Retina (tissue), 1 donor: ENCODE measurements at places on chromosomes 1 and 21.

DNA sequence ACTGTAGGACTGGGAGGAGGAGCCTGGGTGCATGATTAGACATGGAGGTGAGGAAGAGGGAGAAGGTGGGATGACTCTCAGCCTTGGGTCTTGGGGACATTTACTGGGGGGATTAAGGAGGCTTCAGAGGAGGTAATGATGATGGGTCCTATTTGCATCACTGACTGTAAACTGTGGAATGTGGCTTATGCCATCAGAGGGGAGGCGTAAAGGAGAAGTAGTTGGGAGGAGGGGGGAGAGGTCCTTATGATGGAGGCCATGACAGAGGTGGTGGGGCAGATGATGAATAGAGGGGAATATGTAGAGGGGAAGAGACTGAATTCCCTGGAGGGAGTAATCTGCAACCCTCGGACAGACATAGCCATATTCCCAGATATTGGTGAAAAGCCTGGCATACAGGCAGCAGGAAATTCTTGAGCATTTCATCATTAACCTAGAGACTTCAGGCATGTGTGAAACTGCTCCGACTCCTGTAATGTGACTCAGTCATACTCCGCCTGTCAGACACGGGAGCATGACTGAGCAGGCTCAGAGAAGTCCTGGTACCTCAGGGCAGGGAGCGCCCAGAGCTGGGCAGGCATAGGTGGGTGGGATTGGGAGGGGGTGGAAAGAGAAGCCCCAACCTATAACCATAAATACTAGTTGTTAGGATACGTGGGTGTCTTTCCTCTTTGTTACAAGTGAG, 8.0 kb upstream of the LCE5A start:
- DNase-seq = no peak

GRCh38 chr21:16572032-16572431, 842.2 kb downstream of the USP25 start:
- DNase-seq = no peak

DNA sequence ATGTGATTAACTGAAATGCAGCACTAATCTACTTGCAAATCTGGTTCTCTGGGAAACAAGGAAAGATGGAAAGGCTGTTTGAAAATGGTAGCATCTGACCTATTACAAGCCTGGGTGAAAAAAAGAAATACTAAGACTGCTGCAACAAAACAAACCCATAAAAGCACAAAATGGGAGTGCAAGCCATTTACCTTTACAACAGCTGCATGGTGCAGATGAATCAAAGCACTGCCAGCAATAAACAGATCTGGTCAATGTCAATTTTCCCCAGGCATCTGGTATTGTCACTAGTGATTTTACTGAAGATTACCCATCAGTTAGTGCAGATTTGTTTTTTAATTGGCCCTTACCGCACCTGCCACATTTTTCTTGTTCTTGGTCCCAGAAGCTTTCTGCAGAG, 1341.7 kb downstream of the PLA2G4A start:
- peak; percentile 16 for DNase-seq

- peak; percentile 19 for DNase-seq
Measured at GRCh38 chr1:182841368-182841988, 2.3 kb downstream of the DHX9 start.

DNA sequence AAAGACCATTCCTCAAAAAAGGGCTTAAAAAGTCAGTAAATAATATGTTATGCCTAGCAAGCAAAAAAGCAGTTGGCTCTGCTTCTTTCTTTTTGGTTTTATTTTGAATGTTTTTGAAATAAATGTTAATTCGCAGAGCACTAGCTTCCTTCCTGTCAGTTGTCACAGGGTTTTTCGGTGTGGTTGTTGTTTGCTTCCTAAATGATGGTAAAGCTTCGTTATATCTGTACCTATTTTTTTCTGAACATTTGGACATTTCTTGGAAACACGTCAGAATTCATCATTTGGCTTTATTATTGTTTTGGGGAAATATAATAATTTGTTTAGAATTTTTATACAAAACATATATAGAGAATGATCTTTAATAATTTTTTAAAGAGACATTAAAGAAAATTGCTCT, 351.9 kb upstream of the SGIP1 start:
- no peak for DNase-seq

DNA sequence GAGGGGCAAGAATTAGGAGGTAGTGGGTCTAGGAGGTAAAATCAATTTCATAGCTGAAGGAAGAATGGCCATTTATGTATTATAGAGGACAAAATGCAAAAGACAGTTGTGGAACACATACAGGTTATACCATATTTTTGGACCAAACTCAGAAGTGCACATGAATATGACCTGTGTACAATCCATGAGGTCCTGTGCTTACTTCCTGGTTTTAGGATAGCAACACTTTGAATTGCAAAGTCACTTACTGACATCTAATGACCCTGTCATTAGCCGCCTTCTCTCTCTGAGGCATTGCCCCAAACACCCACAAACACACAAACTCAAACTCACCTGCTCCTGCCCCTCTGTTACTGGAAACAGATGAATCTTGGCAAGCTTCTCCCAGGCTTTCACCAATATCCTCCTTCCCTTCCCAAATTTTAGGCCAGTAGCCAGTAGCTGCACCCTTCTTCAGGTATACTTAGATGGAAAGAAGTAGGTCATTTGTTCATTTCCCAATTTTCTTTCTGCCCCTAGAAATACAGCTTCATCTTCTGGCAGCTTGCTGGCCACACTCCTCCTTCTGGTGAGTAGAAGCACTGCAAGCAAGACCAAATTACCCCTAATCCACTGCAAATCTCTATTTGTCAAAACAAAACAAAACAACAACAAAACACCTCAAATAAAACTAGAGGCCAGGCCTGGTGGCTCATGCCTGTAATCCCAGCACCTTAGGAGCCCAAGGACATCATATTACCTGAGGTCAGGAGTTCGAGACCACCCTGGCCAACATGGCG, 13.7 kb upstream of the RPL5 start:
- DNase-seq = peak; percentile 16

DNA sequence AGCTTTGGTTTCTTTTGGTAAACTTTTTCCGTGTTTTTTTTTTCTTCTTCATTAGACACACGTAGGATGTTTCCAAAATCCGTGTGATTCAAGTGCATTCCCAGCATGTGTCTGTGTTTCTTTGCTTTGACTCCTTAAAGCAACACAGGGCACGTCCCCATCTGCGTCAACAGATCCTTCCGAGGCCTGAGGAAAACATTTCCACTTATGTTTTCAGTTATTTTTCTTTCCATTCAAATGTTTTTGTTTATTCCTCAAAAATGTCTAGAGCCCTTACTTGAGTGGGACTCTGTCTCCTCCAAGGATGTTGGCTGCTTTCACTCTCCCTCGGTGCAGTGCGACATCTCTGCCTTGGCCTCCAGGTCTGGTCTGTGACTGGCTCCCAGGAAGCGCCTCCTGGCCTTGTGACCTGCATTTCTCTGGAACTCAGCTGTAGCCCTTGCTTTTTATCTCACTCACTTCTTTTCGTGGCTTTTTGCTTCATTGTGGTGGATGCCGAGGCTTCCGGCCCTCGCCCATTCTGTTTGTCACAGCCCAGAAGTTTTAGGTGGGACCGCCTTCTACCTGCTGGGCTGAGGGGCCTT, 31.3 kb upstream of the SLC19A1 start:
- DNase-seq = no peak

GRCh38 chr1:59680044-59680443, 134.7 kb upstream of the HOOK1 start:
- no peak for DNase-seq

DNA sequence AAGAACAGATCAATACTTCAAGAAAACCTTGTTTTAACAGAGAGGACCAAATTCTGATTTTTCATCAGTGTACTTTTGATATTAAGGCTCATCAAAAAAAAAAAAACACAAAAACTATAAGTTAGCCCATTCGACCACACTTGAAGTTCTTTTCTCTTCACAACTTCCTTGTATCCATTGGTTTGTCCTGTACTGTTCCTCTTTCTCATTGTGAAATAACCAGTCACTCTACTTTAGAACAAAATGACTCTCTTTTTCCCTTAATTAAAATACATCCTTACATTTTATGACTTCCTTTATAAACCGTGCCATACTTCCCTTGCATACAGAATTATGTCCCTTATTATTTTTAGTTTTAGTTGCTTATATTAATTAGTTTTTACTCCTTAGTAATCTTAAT, 8.4 kb downstream of the QSOX1 start:
- DNase-seq = no peak

DNA sequence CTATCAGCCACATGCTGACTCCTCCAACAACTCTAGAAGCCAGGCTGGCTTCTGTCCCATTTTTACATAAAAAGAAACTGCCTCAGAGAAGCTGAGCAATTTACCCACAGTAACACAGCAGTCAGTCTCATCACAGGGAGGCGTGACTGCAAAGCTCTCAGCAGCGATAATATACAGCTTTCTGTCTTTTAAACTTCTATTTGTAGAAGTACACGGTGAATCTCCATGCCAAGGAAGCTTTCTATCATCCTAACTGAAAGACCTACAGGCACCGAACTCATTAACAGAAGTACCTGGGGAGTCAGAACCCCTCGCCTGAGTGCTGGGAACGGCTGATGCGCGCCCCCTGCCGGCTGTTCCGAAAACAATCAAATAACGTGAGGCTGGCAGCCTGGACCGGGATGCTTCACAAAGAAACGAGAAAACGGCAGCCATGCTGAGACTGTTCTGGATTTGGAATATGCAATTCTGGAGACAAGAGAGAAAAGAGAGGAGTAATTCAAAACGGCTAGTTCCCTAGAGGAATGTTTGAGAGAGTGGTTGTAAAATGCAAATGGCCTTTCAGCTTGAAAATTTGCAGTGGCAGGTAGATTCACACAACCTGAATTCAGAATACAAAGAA, 43.5 kb upstream of the RAB4A start:
- DNase-seq = peak; percentile 90

DNA sequence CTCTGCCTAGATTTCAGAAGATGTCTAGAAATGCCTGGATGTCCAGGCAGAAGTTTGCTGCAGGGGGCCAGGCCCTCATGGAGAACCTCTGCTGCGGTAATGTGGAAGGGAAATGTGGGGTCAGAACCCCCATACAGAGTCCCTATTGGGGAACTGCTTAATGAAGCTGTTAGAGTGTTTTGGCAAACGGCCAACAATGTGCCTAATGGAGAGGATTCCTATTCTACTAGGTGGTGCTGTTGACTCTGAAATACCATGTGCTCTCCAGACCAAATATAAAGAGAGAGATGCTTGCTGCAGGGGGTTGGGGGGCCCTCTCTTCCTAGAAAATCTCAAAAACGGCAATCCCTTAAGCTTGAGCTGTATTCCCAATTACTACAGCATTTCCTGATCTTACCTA, 57.1 kb upstream of the DR1 start:
- no peak for DNase-seq

- DNase-seq = peak; percentile 50
Measured at GRCh38 chr1:206658981-206659273, 23.6 kb downstream of the DYRK3 start.

DNA sequence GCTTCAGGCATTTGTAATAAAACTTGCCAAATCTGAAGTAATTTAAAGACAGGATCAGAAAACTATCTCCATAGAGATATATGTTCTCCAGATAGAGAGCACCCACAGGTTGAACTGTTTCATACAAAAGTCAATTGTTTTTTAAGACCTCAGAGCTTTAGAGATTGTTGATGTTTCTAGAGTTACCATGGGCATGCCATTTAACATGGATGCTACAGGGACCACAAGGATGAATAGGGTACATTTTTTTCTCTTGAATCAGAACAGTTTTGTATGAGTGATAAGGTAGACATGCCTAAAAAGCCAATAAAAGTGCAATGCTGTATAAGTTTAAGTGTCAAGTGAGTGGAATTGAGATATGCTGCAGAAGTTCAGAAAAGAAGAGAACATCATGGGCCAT, 511.0 kb upstream of the CAMK1G start:
- no peak for DNase-seq

DNA sequence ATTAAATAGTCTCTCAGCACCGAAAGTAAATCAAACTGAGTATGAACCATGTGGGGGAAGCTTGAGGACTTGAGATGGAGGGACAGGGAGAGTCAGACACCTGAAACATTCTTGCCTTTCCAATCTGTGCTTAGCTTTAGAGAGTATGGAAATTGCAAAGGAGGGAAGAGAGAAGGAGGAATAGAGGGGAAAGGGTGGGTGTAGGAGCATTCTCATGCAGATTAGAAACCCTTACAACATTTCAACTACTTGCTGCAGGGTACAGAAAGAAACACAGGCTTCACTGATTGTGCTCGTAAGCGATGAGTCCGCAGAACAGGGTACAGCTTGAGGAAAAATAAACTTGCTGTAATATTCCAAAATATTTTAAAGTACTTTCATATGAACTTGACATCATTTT, 73.8 kb downstream of the NIBAN1 start:
- no peak for DNase-seq

GRCh38 chr21:44918581-44919033, 2.1 kb downstream of the ITGB2 start:
- peak; percentile 67 for DNase-seq

DNA sequence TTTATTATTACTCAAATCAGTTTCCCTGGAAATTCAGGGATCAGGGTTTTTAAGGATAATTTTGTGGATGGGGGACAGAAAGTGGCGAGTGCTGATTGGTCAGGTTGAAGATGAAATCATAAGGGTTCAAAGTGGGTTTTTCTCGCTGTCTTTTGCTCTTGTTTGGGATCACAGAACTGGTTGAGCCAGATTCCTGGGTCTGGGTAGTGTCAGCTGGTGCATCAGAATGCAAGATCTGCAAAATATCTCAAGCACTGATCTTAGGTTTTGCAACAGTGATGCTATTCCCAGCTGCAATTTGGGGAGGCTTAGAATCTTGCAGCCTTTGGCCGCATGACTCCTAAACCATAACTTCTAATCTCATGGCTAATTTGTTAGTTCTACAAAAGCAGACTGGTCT, 9.3 kb downstream of the CHI3L2 start:
- no peak for DNase-seq

- no peak for DNase-seq
Measured at GRCh38 chr1:228065543-228066347, 16.8 kb upstream of the ARF1 start.

- no peak for DNase-seq
Measured at GRCh38 chr1:25205786-25206185, 26.5 kb downstream of the SYF2 start.

DNA sequence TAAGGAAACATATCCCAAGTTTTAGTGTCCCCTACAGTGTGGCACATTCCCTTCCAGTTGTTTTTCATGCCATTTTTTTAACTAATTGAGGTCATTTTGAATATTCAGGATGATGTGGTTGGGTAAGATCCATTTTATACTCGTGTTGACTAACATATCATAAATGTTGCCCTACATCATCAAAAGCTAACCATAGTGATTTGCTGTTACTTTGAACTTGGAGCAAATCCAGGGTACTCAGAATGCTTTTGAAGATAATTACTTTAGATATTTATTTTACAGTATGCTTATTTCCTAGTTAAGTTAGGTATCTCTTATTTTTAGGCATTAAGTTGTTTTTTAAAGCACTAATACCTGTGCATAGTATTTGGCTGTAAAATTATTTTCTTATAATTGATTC, 57.8 kb downstream of the DYRK1A start:
- DNase-seq = no peak

- DNase-seq = no peak
Measured at GRCh38 chr1:152758636-152759035, 811 bp downstream of the KPRP start.

- no peak for DNase-seq
Measured at GRCh38 chr1:101120868-101121267, 95.3 kb upstream of the DPH5 start.

- DNase-seq = no peak
Measured at GRCh38 chr21:33289199-33289819, 23.1 kb downstream of the IL10RB start.

GRCh38 chr1:179815641-179816040, 62.0 kb downstream of the TOR1AIP2 start:
- DNase-seq = no peak

- no peak for DNase-seq
Measured at GRCh38 chr1:76075188-76075489, 593 bp downstream of the ST6GALNAC3 start.
